IPS DF 6.9 (cell line): ENCODE measurements at places on chromosomes 7 and 10.

DNA sequence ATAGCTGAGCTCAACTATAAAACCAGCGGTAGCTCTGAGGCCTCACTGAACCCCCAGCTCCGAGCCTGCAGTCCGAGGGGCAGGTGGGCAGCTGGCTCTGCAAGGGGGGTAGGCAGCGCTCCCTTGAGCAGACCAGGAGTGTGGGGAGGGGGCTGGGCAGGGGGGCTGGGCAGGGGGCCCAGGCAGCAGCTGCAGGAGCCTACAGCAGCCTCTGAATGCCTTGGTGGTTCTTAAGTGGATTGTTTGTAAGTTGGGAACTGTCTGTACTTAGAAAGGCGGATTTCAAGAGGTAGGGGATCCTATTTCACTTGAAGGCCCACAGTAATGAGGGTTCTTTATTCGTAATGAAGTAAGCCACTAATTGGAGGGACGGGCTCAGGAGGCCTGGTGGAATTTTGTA lies 72.3 kb downstream of the ICA1 start:
- no peak for DNase-seq

DNA sequence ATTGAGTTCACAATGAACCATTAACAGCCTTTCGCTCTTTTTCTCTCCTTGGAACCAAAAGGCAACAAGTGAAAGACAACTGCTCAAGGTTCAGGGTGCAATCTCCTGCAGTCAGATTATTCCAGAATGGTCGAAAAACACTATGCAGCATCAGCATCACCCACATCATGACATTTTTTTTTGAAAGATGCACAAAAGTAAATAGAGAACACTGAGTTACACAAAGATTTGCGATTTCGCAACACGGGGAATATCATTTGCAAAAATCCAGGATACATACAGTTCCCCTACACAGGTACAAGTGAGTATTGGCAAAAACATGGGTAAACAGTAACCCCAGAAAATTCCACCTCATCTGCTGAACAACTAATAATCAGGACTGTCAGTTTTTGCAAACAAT lies 611.5 kb downstream of the KCNMA1 start:
- DNase-seq = no peak

- no peak for DNase-seq
These were observed 381.4 kb downstream of the DGKB start for GRCh38 chr7:14521183-14521582.

DNA sequence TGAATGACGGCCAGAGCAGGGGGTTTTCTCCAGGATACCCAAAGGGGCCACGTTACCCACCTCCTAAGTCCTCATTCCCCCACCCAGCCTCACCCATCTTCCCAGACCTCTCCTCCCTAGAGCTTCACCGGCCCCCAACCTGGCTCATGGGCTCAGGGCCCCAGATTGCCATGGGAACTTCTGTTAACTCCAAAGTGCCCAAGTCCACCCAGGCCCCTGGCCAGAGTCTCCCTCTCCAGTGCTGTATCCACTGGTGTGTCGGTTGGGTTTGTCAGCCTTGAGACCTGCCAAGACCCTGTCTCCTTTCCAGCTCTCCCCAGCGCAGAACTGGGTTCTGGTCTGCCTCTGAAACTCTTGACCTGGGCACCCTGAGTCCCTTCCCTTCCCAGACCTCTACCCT lies 37.1 kb upstream of the ZMIZ2 start:
- no peak for DNase-seq

- no peak for DNase-seq
These were observed 481.5 kb upstream of the KLF6 start for GRCh38 chr10:4266416-4267085.

DNA sequence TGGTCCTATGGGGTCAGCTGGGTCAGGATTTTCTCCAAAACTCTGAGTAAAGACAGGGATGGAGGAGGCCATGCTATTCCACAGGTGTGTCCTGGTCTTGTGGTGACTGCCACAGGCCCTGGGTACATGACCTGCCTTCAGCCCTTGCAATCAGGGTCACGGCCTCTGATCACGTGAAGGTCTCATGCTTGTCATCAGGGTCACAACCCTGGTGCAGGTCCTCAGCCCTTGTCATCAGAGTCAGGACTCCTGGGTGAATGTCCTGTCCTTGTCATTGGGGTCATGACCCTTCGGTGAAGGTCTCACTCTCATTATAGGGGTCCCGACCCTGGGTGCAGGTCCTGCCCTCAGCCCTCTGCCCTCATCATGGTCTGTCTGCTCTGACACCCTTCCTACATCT lies 21.9 kb upstream of the TBRG4 start:
- no peak for DNase-seq

DNA sequence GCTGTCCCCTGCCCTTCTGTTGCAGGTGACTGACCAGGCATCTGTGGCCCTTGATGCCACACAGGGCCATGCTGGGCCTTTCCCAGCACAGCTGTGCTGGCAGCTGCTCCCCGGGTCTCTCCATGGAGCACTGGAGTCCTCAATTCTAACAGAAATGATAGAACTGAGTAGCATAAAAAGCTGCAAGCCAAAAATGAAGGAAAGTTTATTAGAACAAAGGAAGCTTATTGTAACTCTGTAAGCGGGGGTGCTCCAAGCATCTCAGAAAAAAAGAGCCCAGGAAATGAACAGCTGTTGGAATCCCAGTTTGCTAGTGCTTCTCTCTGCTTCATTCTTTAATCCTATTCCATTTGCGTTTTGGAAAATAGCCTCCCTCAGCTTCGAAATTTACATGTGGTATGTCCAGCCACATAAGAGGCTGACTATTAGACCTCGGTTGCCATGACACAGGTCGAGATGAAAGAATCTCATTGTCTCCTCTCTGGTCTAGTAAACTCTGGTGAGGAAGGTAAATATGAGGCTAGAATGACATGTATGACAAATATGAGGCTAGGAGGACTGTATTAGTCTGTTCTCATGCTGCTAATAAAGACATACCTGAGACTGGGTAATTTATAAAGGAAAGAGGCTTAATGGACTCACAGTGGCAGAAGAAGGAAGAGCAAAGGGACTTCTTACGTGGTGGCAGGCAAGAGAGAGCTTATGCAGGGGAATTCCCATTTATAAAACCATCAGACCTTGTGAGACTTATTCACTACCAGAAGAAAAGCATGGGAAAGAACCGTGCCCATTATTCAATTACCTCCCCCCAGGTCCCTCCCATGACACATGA lies 23.7 kb downstream of the EPDR1 start:
- DNase-seq = no peak

DNA sequence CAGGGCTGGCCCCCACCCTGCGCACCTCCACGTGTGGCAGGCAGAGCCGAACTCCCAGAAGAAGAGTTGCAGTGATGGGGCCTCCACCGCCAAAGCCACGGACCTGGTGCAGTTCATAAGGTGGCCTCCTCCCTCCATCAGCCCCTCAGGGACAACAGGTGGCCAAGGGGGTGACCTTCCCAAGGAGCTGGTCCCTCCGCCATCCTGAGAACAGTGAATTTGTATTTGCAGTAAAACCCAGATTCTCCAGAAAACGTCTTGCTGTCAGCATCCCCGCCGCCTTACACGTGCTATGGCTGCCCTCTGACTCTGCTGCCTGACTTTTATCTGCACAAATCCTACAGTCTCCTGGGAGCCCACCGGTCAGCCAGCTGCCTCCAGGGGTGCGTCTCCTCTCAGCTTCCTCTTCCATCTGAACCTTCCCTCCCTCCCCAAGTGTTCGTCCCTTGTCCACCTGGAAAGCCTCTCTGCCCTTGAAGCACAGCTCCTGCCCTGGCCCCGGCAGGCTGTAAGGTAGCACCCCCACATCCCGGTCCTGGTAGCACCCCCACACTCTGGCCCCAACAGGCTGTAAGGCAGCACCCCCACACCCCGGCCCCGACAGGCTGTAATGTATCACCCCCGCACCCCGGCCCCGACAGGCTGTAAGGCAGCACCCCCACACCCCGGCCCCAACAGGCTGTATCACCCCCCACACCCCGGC lies 311.8 kb downstream of the PTPRN2 start:
- no peak for DNase-seq

- no peak for DNase-seq
These were observed 113.6 kb downstream of the GRK5 start for GRCh38 chr10:119320981-119321380.

DNA sequence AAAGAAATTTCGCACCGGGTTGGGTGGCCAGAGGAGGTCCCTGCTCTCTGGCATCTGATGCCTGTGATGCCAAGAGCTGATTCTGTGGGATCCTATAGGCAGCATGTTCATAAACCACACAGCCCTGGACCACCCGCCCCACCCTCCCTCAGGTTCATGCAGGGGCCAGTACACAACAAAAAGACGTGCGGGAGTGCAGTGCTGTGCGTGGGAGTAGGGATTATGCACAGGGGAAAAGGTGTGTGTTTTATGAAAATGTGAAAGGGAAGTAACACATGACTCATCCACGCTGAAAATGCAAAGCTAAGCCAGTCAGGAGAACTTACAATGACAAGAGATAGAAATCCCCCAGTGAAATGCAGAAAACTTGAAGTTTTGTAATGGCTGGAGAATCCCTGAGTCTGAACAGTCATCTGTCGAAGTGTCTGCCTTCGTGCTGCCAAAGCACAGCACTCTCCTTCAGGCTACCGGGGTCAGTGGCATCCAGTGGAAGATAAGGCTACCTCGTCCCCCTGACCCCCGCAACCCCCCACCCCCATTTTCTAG lies 1.1 kb downstream of the KIAA1217 start:
- no peak for DNase-seq

GRCh38 chr10:71719464-71720201 lies at the start of gene C10orf105:
Gene C10orf105 (minus strand): TSS chr10:71719778. CDS start chr10:71716337, 3,441 bp downstream.
- DNase-seq = peak; percentile 22

GRCh38 chr10:3538656-3539531 lies 246.1 kb downstream of the KLF6 start:
- no peak for DNase-seq

DNA sequence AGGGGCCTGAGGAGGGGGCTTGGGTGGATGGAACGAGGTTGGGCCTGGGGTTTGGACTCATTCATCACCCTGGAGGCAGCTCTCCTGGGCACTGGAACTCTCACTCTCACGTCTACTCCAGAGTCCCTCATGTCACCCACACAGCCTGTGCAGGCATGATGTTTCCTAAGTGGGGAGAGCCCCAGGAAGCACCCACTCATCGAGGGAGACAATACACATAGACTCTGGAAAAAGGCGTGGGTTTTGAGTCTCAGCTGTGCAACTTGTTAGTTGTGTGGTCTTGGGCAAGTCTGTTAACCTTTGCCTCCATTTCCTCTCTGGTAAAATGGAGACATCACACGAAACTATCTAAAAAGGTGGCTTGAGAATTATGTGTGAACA lies 25.9 kb upstream of the RBM20 start:
- no peak for DNase-seq

- no peak for DNase-seq
These were observed 179.6 kb downstream of the TCERG1L start for GRCh38 chr10:131131726-131132591.

DNA sequence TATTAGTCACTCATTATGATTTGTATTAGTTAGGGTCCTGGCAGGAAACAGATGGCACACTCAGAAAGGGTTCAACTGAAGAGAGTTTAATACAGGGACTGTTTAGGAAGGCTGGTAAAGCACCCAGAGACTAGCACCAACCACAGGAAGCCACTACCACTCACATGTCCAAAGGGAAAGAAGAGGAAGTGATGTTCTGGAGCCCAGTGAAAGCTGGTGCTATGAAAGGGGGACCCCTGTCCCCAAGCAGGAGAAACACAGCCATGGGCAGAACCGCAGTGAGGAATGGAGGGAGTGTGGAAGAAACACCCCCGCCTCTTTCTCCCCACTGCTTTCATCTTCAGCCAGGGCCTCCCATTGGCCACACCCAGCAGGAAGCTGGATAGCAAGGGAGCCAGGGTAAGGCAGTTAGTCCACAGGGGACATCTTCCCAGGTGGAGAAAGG lies 3.2 kb upstream of the VSIR start:
- no peak for DNase-seq

- DNase-seq = no peak
These were observed 79.0 kb upstream of the LSM8 start for GRCh38 chr7:118104812-118105441.

DNA sequence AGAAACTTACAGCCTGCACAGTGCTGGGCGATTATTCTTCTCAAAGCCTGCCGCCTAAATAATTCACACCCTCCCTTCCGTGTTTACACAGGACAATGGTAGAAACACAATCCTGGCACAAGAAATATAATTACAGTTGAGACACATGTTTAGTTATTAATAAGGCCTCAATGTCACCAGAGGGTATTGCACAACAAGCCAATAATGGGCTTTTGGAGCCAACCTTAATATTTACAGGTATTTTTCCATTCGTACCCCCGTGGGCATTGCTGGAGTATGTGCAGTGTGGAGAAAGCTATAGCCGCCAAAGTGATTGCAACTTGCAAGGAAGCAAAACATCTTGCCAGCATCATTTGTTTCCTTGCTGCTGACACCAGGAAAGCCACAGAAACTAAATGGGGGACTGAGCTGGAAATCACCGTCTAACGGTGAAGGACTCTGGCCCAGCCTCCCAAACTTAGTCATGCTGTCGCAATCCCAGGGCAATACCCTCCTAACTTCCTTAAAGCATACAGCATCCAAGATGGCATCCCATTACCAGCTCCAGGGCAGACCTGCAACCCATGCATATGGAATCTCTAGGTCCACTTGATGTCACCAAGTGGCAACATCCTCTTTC lies 8.6 kb downstream of the CALN1 start:
- no peak for DNase-seq

GRCh38 chr10:103979530-103979929 lies 12.6 kb downstream of the SLK start:
- DNase-seq = no peak

DNA sequence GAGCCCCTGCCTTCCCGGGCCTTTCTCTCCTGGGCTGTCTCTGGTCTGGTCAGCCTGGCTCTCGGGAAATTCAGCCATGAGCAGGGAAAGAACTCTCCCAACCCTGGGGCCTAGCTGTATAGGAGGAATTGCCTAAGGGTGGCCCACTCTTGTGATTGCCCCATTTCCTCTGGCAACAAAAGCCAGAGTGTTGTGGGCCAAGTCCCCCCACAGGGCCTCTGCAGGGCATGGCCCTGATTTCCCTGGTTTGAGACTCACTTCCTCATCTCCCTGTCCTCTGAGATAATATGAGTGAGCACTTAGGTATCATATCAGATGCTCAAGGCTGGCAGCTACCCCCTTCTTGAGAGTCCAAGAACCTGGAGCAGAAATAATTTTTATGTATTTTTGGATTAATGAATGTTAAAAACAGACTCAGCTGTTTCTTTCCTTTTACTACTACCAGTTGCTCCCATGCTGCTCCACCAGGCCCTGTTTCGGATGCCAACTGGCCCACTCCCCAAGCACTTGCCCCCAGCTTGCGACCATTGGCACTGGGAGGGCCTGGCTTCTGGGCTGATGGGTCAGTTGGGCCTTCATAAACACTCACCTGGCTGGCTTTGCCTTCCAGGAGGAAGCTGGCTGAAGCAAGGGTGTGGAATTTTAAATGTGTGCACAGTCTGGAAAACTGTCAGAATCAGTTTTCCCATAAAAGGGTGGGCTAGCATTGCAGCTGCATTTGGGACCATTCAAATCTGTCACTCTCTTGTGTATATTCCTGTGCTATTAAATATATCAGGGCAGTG lies 11.4 kb downstream of the IRF5 start:
- no peak for DNase-seq
